Nephron progenitor cell (in vitro differentiated cells): ENCODE measurements at places on chromosomes 2 and 18.
A peak's percentile ranks its signal among the peaks of the same experiment; 100 is the strongest.

DNA sequence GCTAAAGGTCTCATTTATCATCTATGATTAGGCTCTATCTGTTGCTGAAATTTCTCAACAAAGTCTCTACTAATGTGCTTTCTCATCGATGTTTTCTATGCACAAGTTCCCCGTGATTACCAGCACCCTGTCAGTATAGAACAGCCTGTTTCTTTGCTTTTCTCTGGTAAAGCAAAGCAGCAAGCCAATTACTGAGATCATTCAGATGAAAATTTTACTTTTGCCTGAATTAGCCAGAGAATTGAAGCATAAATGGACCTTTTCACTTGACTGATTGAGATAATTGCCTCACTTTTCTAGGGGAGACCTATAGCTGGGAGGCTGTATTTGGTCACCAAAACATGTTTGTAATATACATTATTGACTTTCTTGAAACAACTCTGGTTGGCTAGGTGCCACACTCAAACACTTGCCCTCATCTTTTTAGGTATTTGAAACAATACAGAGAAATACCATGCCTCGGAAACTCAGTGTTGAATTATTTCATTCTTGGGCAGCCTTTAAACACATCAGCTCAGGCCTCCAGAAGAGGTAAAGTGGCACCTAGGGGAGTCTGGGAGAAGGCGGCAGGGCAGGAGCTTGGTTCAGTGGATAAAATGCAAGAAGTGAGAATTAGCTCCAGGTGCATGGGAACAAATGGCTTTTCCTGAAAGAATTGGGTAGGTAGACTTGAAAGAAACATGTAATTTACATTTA lies 96.2 kb downstream of the GALNT3 start:
- DNase-seq: no peak

- no peak for DNase-seq
These were observed 73.9 kb upstream of the NFATC1 start for GRCh38 chr18:79321625-79322405.

DNA sequence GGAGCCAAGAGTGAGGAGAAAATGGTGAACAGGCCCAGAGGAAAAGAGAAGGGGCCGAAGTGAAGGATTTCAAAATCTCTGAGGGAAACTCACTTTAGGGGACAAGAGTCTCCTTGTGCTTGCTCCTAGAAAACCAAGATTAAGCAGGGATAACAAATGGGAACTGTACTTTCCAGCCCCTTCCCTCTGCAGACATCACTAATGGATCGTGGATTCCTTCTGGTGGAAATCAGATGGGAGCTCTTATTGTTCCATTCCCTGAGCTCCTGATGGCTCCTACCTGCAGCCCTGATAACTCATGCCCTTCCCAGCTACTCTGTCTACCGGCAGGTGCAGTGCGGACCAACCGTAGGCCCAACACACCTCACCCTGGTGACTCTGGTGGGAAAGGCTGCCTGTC lies 20.6 kb upstream of the RESP18 start:
- no peak for DNase-seq

- no peak for DNase-seq
These were observed 154.7 kb downstream of the MAP2 start for GRCh38 chr2:209578394-209579001.

- DNase-seq: peak; percentile 15
These were observed 338.8 kb downstream of the AGPS start for GRCh38 chr2:177731384-177731783.

DNA sequence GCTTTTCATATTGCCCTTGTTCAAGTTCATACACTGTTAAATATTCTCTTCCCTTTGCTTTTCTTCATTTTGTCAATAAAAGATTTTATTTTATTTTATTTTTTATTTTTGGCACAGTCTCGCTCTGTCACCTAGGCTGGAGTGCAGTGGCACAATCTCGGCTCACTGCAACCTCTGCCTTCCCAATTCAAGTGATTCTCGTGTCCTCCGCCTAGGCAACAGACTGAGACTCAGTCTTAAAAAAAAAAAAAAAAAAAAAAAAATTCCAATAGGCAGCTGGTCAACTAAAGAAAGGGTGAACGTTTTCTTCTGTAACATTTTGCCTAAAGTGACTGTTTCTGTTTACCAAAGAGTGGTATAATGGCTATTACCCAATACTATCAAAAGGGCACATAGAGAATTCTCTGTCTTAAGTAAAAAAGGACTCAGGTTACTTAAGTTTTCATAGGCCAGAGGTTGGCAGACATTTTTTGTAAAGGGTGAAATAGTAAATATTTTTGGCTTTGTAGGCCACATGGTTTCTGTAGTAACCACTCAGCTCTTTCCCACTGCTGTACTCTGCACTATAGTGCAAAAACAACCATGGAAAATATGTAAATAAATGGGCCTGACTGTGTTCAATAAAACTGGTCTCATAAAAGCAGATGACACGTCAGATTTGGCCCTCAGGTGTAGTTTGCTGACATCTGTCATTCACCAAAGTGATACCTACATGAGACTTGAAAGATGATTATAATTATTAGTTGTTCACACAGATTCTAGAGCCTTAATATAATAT lies 113.4 kb downstream of the MIB1 start:
- DNase-seq: no peak

DNA sequence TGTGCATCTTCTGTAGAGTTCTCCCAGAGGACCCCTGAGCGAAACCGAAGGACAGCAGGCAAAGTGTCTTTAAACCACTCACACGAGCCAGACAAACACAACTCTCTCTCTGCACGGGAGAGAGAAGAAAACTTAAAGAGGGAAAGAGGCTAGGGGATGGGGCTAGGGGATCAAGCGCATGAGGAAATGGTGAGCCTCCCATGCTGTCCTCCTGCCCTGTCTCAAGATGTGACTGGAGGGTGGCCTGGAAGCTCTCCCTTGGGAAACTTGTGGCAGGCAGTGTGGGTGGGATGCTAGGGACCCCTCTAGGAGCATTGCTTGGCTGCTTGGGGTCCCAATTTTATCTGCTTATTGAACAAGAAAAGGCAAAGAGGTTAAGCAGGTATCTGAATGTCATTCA lies 44.5 kb downstream of the CYP26B1 start:
- DNase-seq: no peak

- no peak for DNase-seq
These were observed 7.2 kb upstream of the ITGB6 start for GRCh38 chr2:160207271-160207670.

DNA sequence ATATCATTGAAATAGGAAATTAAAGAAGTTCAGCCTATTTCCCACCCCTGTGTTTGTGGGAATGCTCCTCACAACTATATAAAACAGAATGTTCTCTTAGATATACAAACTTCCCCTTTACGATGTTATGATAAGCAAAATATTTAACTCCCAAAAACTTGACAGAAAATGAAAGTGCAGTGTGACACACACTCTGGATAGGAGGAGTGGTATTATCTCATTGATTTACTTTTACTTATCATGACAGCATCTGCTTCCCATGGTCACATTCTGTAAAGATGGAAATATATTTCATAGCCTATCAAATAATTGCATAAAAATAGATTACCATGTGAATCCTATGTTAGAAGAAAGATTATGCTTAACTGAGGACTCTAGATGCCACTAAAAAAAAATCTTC lies 96.6 kb upstream of the STK17B start:
- DNase-seq: no peak

- no peak for DNase-seq
These were observed 177.1 kb downstream of the PTGR3 start for GRCh38 chr18:75031717-75032317.

DNA sequence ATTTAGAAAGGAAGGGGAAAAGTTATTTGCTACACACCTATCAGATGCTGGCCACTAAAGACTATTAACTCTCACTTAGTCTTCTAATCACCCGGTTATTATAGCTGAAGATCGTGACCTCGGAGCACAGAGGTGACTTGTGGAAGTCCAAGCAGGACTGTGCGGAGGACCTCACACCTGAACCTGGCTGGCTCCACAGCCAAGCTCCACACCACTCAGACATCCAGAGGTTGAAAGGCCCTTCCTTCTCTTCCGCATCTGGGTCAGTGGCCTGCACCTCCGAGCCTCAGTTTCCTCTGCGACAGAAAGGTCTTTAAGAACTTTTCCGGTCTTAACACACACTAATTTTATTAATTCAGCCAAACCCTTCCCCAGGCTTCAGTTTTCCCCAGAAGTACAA lies 57.9 kb downstream of the TNS1 start:
- no peak for DNase-seq

DNA sequence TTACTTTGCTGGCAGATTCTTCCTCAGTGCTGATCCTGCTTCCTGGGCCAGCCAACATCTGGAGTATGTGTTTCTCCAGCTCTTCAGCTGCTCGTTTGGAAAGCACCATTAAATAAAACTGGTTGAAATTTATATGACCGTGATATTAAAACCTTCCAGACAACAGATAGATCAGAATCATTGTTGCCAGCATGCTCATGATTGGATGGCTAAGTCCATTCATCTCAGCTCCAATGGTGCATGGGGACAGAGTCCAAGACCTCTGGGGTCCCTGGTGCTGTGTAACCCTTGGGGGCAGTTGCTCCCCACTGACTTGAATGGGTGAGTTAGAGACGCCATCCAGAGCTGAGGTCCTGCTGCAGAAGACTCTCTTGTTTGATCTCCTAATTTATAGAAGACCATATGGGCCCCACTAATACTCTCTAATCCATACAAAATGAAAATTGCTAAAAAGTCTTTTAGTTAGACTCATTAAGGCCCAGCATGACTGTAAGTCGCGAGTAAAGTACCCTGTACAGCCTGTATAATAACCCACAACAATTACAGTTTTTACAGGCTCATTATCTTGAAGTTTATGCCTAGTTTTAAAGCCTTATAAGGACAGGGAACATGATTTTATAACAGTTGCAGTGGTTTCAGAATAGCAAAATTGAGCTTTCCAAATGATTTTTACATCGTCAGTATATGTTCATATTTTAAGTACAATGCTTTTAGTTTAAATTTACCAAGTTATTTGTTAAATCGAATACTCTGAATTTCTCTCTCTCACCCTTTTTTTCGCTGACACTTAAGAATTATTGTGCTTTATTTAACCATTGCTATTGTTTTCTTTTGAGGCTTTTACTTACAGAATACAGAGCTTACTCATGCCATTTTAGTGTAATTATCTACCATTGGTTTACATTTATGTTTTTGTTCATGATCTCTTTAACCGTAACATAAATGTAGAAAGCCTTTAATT lies 60.0 kb downstream of the CABLES1 start:
- DNase-seq: no peak

- DNase-seq: no peak
These were observed 163.8 kb downstream of the RBM43 start for GRCh38 chr2:151097895-151098294.

DNA sequence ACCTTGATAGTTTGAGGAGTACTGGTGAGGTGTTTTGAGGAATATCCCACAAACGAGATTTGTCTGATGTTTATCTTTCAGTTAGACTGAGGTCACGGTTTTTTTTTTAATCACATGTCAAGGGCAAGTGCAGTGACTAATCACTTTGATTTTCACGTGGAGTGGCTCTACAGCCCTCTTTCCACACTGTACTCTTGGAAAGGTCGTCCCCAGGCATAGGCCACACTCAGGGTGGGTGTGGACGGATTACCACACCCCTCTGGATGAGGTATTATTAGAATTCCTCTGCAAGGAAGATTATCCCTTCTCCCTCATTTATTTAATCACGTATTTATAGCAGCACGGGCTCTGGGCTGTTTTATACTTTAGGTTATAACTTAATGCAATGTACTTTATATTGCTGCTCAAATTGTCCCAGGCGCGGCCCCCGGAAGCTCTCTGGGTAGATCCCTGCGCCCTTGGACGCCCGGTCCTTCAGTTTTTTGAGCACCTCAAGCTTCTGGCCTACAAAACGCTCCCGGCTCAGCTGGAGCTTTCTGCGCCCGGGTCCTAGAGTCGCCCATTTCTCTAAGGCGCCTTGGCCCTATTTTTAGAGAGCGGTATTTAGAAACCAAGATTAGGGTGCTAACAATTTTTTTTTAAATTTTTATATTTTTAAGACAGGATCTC lies 515 bp upstream of the PLEKHB2 start:
- DNase-seq: no peak

- no peak for DNase-seq
These were observed 14.6 kb upstream of the MEP1B start for GRCh38 chr18:32175265-32175664.

DNA sequence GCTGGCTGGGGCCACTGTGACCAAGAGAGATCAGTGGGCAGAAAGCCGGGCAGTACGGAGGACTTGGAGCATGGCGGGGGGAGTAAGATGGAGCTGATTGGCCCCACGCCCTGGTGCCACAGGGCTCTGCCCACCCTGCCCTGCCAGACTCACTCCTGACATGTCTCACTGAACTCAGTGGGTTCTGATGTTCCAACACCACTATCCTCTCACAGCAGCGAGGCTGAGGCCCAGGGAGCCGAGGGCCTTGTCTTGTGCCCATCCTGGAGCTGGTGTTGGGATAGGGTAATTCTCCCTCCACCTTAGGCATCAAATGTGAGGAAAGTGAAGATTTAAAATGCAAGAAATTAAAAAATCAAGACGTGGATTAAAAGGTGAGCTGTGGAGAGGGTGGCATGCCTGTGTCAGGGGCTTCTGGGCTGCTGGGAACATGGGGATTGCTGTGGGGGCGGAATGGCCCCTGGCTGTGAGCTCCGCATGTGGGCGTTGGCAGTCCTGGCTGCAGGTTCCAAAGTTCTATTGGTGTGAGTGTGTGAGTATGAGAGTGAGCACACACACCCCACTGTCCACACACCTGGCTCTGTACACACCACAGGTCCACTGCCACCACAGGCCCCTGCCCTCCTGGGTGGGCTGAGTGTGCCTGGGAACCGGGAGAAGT lies 283.5 kb upstream of the HS6ST1 start:
- DNase-seq: no peak
